SK-N-SH treated with all-trans-retinoic acid at 6 μM for 48 hours (cell line): ENCODE measurements at places on chromosomes 13 and 19.

GRCh38 chr13:30235216-30235615 is 72.1 kb downstream of the KATNAL1 start:
- no peak for ATAC-seq

- ATAC-seq: no peak
Observed at GRCh38 chr19:10568062-10568825, 535 bp downstream of the CDKN2D start.

DNA sequence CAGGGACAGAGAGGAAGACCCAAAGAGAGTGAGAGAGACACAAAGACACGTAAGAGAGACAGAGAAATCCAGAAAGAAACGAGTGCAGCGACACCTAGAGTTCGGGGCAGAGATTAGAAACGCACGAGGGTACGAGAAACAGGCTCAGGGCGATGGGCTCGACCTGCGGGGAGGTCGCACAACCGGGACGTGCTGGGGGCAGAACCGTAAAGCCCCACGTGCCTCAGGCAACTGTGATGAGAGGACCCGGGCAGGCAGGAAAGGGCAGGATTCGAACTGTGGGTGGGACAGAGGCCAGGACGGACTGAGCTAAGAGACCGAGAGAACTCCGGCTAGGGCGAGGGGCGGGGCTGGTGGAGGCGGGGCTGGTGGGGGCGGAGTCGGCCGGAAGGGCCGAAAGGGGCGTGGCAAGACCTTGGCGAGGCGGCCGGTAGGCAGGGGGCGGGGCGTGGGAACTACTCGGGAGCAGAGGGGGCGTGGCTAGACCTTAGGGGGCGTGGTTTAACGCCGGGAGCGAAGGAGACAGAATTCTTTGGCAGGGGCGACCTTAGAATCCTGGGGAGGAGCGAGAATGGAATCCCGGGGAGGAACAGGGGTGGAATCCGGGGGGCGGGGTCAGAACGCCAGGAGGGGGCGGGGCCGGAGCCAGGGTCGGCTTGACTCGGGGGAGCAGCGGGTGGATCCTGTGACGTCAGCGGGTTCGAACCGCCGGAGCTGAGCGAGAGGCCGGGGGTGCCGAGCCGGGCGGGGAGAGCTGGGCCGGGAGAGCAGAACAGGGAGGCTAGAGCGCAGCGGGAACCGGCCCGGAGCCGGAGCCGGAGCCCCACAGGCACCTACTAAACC is at the start of gene NECTIN2:
TSS of gene NECTIN2 (plus strand) at position 686 of the 843 bp plus-strand sequence. CDS start 229 bp downstream, outside the sequence.
- peak; percentile 65 for ATAC-seq

DNA sequence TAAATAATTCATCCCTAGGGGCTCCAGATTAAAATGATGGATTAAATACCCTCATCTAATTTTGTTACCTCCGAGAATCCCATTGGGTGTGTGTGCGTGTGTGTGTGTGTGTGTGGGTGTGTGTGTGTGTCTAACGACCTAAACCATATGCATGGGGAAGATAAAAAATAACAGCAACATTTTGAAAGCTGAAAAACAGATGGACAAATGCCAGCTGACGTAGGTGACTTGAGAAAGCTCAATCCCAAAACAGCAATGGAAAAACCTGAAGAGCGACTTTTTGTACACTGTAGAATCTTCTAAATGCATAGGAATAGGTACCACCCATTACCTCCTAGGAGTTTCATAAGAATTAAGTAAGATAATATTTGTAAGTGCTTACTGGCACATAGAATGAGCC is 8.7 kb upstream of the RPL21 start:
- no peak for ATAC-seq

GRCh38 chr13:45473627-45474026 is 8.9 kb downstream of the COG3 start:
- peak; percentile 40; the same call in 1 of the 3 replicates for ATAC-seq
